ENCODE measurements at places on chromosomes 2 and 18.

GRCh38 chr2:203719456-203720410 lies 13.3 kb downstream of the CD28 start:
- DNase-seq: no peak

DNA sequence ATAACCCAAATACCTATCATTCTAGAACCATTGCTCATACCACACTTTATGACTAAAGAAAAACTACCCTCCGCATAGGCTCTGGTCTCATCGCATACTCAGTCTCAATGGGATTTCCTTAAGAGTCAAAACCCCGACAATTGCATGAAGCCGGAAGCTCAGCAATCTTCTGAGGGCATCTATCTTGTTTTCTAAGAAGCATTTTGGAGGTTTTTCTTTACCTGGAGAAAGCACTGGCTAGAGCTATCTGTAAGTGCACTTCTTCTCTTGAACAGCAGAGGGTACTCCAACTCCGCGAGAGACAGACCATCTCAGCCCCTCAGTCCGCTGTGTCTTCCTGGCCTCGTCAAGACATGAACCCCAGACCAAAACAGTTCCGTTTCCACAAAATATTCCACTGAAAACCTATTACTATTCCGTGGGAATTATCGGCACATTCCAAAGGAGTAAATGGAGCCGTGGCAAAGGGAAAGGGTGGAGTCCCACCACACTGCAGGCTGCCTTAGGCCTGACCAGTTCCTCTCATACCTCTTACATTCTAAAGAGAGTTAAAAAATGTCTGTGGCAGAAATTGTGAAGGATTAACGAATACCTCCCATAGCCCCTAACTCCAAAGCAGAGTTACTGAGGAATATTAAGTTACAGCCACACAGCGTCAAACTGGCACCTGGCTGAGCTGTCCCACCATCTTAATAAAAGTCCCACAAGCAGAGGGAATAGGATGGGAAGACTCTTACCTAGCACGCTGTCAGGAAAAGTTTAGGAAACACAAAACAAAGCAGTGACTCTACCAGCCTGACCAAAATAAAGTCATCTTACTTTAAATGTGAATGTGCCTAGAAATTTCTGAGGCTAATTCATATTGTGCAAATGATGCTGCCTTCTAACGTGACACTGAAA lies 325.6 kb upstream of the VRK2 start:
- DNase-seq: peak; percentile 46

DNA sequence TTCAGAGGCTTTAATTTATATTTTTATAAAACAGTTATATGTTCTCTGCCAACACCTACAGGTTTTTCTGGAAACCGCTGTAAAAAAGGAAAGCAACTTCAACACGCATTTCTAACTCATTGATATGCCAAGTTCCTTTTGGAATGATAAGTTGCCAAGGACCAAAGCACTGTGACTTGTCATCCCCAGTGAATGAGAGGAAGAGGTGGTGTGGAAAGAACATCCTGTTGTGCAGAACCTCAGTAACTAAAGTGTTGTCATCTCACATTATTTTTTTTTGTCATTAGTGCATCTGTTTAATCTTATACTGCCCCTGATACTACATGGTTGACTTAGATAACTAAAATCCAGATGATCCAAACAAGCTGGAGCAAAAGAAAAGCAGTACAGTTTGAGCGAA lies 96.0 kb upstream of the NEUROD1 start:
- DNase-seq: no peak

DNA sequence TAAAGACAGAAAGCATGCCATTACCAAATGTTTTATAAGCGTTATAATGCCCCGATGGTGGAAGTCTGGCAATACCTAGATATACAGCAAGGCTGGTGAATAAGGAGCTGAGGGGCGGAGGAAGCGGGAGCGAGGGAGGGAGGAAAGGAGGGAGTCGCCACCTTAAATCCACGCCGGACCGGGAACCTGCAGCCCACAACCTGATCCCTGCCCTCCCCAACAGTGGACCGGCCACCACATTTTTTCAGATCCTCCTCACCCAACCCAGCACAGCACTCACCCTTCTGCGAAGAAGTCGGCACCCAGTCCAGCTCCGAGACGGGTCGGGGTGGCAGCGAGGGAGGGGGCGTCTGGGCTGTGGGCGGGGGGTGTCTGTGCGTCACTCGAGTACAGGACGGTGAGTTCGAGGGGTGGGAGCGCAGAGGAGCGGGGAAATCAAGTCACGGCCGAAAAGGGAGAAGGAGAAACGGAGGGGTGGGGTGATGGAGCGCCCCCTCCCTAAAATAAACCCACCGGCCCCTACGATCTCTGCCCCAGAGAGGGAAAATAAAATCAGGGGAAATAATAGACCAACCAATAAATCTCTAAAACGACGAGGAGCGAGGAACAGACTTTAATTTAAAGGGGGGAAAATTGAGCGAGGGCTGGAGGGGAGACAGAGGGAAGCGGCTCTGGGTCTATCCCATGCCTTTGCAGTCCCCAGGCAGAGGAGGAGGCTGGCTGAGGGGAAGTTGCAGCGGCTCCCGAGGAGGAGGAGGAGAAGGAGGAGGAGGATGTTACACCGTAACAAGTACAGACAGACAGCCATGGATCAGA lies 96.5 kb upstream of the SERTAD2 start:
- no peak for DNase-seq

- DNase-seq: no peak
These were observed 366.3 kb downstream of the SS18 start for GRCh38 chr18:25724121-25724520.
